Bronchial smooth muscle cell (primary cell): ENCODE measurements at places on chromosomes 2 and 18. TPM values are rescaled to one million over a fixed set of nuclear protein-coding genes. Genes with fewer than 3 reads are reported as not detected.

The PLEKHH2 gene
- 4.4 and 6.5 TPM in 2 replicates for total RNA-seq

The STARD6 gene
- total RNA-seq = 0.17 and 0.32 TPM in 2 replicates

The C2orf15 gene
- total RNA-seq = not detected in 2 replicates

The OTOS gene
- total RNA-seq = not detected in 2 replicates

The FAP gene
- 46.5 and 157 TPM in 2 replicates for total RNA-seq

The RNPEPL1 gene
- 4.5 and 7.7 TPM in 2 replicates for total RNA-seq

The LAMA3 gene
- total RNA-seq = 4.9 and 11.2 TPM in 2 replicates

The MYCN gene
- not detected in 2 replicates for total RNA-seq

The RTP5 gene
- not detected in 2 replicates for total RNA-seq

The CCDC68 gene
- total RNA-seq = under 0.01 and 6.9 TPM in 2 replicates

The CYRIA gene
- 1.7 and 3.3 TPM in 2 replicates for total RNA-seq

The CEP68 gene
- total RNA-seq = 7.6 and 12.8 TPM in 2 replicates

The HJURP gene
- total RNA-seq = 0.26 and 3.0 TPM in 2 replicates

The ZDBF2 gene
- total RNA-seq = 6.2 and 7.6 TPM in 2 replicates

The SPOPL gene
- 5.2 and 7.6 TPM in 2 replicates for total RNA-seq

The VIL1 gene
- not detected in 2 replicates for total RNA-seq

The CNRIP1 gene
- 17.2 and 18.0 TPM in 2 replicates for total RNA-seq

The OTX1 gene
- total RNA-seq = under 0.01 and 0.32 TPM in 2 replicates

The CNTNAP5 gene
- total RNA-seq = not detected in 2 replicates

The FN1 gene
- 2,780 and 3,784 TPM in 2 replicates for total RNA-seq
